ENCODE measurements at places on chromosomes 3 and 15.

GRCh38 chr15:24318981-24319380, 356.6 kb upstream of the NPAP1 start:
- no peak for DNase-seq

GRCh38 chr3:66397745-66398144, 103.1 kb downstream of the LRIG1 start:
- no peak for DNase-seq

- no peak for DNase-seq
Measured at GRCh38 chr3:5319454-5319853, 131.9 kb downstream of the EDEM1 start.

DNA sequence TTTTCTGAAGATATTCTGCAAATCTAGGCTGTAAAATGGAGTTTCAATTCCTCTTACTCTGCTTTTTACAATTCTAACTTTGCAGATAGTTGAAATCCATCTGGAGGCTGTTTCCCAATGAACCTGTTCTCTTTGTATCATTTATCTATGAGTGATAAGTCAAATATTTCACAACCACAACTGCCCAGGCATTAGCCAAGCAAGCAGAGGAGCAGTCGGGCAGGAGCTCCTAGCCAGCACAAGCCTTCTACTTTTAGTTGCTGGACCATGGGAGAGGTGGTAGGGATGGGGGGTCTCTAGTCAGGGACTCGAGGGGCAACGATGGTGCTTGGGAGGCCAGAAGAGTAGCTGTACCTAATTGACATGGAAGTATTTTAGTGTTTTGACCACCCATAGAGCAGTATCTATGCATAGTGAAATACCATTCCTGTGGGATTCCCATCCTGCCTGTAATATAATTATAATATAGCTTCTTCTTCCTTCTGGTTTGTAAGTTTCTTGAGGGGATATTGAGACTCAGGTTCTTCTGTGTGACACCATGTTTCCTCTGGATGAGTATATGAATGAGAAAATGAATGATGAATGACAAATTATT, 353.5 kb upstream of the IL12A start:
- no peak for DNase-seq

DNA sequence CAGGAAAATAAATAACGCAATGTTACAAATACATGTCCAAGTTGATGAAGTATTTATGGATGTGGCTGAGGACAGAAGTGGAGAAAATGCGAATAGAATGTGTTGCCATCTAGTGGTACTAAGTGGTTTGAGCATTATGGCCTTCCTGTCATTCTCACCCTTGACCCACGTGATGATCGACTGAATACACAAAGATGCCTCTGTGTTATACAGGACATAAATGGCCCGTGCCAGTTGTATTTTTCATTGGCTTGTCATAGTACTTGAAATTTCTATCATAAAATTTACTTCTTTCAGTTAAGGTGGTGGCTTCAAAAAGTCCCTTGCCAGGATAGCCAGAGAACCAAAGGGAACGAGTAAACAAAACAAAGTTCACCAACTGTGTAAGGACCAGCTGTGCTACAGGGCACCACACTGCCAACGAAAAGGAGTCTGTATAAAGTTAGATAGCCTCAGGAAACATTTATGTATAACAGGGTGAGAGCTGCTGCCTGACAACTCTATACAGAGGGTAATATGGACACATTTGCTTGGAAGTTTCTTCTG, 103.7 kb downstream of the MYH15 start:
- no peak for DNase-seq

DNA sequence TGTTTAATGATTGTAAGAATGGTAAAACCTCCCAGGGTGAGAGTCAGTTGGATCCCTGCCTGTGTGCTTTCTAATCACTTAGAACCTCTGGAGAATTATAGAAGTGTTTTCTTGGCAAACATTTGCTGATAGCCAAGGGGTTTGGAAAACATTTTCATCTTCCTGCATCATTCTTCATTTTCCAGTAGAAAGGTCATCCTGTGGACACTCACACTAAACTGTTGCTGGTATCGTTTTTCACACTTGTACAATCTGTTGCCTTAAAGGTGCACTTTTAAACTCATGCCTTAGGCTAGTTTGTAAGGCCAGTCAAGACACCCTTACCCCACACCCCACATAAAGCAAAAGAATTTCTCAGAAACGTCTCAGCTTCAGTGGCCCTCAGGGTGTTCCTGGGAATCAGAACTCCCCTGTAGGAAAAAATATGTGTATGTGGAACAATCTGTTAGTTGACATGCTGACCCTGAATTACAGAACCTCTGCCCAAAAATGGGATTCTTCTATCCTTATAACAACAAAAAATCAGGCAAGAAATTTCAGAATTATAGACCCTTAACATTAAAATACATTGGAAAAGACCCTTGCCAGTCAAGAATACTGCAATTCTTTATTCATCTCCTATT, 5.8 kb upstream of the PLD1 start:
- no peak for DNase-seq

GRCh38 chr3:107822308-107822707, 268.5 kb downstream of the CD47 start:
- DNase-seq, result no peak

All from stimulated activated CD4-positive, alpha-beta T cell treated with anti-CD3 and anti-CD28 coated beads, Interleukin-4, amount 100 ng/mL, for 48 hours (primary cell).